ENCODE measurements at places on chromosomes 16 and 17.

GRCh38 chr17:47810200-47810821, 11.3 kb downstream of the OSBPL7 start:
- DNase-seq, result no peak

GRCh38 chr17:10458701-10459100, 10.7 kb downstream of the MYH4 start:
- no peak for DNase-seq

DNA sequence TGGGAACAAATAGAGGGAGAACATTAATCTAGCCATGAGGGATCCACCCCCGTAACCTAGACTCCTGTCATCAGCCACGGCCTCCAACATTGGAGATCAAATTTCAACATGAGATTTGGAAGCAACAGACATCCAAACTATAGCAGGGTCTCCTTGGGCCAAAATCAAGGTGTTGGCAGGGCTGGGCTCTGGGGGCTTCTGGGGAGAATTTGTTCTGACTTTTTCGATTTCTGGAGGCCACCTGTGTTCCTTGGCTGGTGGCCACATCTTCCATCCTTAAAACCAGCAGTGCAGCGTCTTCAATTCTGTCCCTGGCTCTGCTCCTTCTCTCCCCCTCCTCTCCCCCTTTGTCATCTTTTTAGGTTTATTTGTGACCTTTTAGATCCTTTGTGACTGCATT, 546.2 kb downstream of the WWOX start:
- DNase-seq, result no peak

DNA sequence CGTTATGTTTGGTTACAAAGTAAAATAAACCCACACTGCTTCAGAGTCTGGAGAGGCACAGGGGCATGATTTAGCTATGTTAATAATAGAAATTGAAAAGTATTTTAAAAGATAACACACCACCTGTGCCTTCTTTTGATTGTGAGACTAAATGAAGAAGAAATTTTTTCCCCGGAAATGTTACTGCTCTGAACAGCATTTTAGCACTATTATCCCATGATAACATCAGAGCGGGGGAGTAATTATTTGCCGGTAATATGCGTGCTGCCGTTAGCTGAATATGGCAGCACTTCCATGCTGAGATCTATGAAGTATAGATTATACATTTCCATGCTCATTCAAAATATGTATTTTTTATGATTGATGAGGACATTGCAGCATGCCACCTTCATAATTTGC, 500.2 kb upstream of the HSBP1 start:
- DNase-seq, result no peak

All from globus pallidus (tissue), 1 donor.